CD4-positive, alpha-beta memory T cell (primary cell): ENCODE measurements at places on chromosomes 3 and 15. TPM values are rescaled to one million over a fixed set of nuclear protein-coding genes. Genes with fewer than 3 reads are reported as not detected.

Gene CLRN1
- not detected for total RNA-seq

Gene GOLGA8S
- 0.35 TPM for total RNA-seq

Gene C2CD4A
- not detected for total RNA-seq

Gene GOLGA8G
- not detected for total RNA-seq

DNA sequence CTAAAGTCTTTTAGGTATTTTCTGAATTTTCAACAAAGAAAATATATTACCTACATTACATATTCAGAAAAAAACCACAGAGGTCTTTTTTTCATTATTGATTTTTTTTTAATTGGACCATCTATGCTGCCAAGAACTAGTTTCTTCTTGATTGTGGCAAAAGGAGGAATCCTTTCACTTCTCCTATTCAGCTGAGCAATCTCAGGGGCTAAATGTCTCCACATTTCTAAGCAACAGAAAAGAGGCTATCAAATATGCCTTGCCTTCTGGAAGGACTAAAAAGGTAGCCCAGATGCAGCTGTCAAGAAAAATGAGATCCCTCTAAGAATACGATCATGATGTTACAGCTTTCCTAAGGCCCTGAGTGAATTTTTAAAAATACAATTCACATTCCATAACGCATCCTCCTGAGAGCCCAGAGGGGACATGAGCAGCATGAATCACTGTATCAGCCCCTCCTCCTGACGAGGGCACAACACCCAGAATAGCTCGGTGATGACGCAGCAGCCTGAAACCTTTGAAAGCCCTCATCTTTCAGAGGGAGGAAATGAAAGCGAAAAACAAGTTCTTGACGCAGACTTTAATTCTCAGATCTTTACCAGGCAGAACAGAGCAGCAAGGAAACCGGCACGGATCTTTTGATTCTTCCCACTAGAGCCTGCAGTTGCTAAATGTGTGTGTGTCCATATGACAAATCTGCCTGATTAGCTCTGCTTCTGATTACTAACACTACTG is 24.6 kb downstream of the RUBCN start:
- H3K36me3 ChIP-seq: no peaks in the 10 kb centered on the region
- peak; percentile 97 for DNase-seq
- peak overlapping the region; percentile 30 for H3K4me3 ChIP-seq

GRCh38 chr15:85394554-85395333 is 14.3 kb downstream of the AKAP13 start:
- no peak for DNase-seq
- no peaks in the 10 kb centered on the region for H3K36me3 ChIP-seq
- H3K4me1 ChIP-seq: peaks cover 53% of the 10 kb centered on the region
- no peak overlapping the region for H3K27ac ChIP-seq

DNA sequence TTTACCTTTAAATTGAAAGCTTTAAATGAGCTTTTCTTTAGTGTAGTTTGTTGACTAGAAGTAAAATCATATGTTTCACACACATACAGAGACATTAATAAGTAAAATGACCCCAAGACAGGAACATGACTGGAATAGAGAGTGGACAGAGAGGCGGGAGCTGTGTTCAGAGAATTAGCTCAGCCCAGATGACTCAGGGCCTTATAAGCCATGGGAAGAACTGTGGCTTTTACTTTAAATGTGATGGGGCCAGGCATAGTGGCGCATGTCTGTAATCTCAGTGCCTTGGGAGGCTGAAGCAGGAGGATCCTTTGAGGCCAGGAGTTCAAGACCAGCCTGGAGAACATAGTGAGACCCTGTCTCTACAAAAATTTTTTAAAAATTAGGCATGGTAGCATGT is 26.7 kb downstream of the SACM1L start:
- no peak overlapping the region for H3K4me3 ChIP-seq
- H3K36me3 ChIP-seq: peaks cover 31% of the 10 kb centered on the region
